Stimulated activated CD4-positive, alpha-beta T cell treated with anti-CD3 and anti-CD28 coated beads, TNF-alpha, amount 100 ng/mL, for 24 hours (primary cell): ENCODE measurements at places on chromosomes 7 and 10.

GRCh38 chr7:146660839-146661238, 544.2 kb downstream of the CNTNAP2 start:
- DNase-seq = no peak

DNA sequence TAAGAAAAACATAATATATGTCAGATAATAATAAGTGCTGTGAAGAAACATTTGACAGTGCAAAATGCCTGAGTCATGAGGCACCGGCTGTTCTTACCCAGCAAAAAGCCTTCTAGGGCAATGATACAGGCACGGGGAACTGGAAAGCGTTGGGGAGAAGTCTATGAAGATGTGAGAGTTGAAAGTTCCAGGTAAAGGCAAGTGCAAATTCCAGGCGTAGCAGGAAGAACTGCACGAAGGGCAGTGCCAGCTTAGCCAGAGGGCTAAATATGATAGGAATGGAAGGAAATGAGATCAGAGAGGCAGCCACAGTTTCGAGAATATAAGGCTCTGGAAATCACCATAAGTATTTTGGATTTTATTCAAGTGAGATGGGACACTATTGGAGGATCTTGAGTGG, 87.0 kb downstream of the IPMK start:
- DNase-seq = no peak

- no peak for DNase-seq
Observed at GRCh38 chr7:140078392-140078791, 15.6 kb upstream of the PARP12 start.

GRCh38 chr10:45339894-45340293, 24.5 kb upstream of the OR13A1 start:
- no peak for DNase-seq

DNA sequence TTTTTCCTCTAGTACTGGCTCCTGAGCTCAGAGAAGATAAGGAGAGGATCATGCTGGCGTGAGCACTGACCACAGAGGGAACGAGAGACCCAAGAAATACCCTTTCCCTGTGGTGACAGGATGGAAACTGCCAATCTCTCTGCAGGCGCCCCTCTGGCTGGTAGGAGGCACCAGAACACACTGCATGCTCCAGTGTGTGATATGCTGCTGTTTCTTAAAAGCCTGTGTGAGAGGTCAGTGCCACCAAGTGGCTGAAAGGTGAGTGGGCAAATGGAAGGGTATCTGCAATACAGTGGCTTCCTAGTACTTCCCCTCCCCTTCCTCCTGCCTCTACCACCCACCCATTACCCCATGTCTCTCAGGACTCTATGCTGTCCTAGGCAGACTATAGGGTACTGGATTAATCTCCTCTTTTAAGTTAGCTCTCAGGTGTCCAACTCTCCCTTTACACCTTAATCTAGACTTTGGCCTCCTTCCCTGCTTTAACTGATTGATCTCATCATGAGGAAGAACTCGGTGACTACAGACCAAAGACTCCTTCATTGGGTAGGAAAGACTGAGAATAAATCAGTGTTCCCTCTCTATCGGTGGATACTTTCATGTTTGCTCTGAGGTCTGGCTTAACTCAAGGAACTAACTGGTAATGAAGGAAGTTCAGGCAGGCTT, 283.6 kb downstream of the ADRA2A start:
- DNase-seq = no peak

DNA sequence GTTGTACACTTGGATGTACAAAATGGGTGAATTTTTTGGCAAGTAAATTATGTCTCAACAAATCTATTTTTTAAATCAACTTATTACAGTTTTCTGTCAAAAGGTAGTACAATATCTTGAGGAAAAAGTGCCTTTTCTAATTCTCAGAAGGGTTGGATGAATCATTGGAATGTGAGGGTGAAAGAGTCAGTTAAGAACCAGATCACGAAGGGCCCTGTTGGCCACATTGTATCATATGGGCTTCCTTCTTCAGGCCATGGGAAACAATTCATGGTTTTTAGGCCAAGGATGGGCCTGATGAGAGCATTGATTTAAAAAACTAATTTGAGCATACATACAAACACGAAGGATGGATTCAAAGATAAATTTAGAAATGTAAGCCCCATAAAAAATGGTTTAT, 503.7 kb downstream of the TNS3 start:
- DNase-seq = no peak

- no peak for DNase-seq
Observed at GRCh38 chr10:3672220-3672619, 112.8 kb downstream of the KLF6 start.

DNA sequence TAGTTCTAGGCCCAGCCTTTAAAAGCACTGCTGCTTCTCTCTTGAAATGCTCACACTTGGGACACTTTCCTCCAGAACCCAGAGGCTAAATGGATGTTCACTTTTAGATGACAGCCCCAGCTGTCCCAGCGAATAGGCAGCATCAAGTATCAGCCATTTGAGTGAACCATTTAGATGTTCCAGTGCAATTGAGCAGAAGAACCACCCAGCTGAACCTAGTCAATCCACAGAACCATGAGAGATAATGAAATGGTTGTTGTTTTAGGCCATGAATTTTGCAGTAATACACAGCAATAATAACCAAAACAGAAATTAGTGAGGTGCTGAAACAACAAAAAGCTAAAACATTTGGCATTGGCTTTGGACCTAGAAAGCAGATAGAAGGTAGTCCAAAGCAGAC, 273.9 kb downstream of the ETV1 start:
- DNase-seq = no peak

- peak; percentile 63 for DNase-seq
Observed at GRCh38 chr7:8125680-8126444, 136.1 kb downstream of the ICA1 start.

- DNase-seq = no peak
Observed at GRCh38 chr10:82150123-82150900, 275.3 kb downstream of the NRG3 start.

DNA sequence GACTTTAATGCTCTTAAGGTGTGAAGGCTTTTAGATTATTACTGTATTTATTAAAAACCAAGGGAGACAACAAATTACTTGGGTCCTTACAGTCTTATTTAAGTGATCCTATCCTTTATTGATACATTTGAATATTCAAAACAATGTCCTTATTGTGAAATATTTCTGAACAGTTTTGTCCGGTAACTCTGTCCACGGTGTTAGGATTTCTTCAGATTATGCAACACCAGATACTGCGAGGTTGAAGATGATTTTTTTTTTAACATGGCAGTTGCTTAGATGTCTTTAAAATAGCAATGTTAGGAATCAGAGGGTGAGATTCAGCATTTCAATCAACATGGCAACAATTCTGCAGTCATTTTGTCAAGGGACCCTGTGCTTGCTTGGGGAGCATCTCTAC, 176.5 kb downstream of the CSTF2T start:
- DNase-seq = no peak

DNA sequence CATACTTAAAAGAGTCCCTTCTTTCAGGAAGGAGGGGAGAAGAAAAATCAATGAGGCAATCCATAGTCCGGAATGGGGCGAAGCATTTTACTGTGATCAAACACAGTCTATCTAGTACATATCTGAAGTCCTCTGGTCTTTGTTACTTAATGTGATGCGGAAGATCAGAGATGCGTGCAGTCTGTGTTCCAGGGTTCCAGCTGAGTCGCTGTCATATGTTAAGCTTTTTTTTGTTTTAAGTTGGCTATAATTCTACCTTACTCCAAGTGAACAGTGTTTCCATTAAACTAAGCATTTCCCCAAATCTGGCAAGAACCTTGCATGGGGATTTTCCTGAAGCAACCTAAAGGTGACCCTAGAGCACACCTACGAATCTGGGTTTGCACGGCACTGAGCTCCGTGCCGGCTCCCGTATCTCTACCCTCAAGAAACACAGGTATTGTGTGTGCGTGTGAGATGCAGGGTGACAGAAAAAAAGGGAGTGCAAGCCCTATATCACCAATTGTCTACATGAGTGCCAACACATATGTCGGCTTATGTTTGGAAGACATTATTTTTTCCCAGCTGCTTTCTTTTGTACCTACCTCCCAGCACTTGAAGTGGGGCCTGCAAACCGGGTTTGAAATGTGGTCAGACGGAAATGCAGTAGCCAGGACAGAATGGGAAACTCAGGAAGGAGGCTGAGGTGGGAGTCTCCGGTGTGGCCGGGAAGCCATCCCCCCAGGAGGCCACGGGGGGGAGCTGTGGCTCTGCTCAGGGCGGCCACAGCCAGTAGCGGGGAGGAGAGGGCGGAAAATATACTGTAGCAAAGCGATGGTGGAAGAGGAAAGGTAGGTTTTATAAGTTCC, 435.8 kb upstream of the MGMT start:
- peak; percentile 45 for DNase-seq

GRCh38 chr10:77939561-77940001, 13.0 kb upstream of the DLG5 start:
- no peak for DNase-seq

DNA sequence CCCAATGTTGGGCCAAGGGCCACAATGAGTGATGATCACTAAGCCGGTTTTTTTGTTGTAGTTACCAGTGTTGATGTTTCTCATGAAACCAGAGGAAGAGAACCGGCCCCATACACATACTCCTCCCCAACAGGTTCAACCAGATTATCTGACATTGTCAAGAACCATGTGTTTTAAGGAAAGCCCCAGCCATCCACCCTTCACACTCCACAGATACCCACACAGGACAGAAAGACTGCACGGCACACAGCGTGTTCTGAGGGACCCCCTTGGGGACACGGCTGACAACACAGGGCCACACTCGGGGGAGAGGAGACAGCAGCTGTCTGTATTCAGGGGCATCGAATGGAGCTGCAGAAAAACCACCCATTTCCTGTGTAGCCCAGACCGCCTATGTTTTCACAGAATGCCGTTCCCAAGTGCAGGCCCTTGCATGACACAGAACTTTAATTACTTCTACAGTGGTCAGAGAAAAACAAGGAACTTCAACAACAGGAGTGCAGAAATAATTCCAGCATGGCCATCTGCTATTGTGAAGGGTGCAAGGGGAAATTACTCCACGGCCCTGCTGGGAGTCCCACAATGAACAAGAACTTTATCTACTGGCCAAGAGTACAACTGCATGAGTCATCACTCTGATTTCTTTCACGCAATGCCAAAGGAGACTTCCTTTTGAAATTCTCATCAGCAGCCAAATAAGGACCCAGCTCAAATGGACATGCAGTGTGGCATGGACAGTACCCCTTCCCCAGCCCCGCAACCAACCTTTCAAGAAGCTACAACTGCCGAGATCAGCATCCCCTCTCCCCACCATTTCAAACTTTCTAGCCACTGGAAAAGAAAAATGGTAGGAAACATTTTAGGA, 2.3 kb downstream of the KLF6 start:
- DNase-seq = no peak

DNA sequence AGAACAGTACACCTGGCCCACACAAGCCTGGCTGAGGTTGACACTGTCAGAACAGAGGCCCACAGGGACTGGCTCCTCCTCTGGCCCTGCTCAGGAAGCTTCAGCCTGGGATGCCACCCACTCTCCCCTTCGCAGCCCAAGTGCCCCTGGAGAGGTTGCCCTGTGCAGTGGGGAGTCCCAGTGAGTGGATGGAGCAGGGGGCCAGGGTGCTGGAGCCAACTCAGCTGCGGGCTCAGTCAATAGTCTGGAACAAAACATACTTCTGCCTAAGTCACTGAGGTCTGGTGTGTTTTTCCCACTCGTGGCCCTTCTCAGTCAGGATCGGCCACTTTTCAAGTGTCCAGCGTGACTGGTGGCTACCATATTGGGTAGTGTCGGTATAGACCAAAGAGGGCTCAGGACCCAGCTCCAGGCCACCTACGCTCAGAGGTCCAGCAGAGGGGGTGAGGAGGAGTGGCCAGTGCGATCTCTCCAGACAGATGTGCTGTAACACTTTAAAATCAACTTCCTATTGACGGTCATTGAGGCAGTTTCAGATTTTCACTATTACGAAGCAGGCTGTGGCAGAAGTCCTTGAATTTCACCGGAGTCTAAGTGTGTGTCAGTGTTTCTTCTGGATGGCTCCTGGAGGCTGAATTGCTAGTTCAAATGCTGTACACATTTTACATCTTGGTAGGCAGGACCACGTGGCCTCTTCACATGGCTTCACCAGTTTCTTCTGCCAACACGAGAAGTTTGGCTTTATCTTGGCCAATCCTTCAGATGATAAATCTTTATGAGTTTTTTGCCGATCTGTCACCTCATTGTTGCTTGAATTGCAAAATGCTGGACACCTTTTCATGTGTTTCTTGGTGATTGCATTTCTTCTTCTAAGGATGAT, 994 bp upstream of the GCK start:
- DNase-seq = no peak

- DNase-seq = no peak
Observed at GRCh38 chr10:86123715-86124114, 242.9 kb downstream of the GRID1 start.

GRCh38 chr10:91163869-91164474, 56.5 kb upstream of the PCGF5 start:
- peak; percentile 76 for DNase-seq

GRCh38 chr7:71243736-71244410, 111.9 kb downstream of the GALNT17 start:
- DNase-seq = no peak

GRCh38 chr7:425794-426188, 93.9 kb downstream of the PDGFA start:
- no peak for DNase-seq

DNA sequence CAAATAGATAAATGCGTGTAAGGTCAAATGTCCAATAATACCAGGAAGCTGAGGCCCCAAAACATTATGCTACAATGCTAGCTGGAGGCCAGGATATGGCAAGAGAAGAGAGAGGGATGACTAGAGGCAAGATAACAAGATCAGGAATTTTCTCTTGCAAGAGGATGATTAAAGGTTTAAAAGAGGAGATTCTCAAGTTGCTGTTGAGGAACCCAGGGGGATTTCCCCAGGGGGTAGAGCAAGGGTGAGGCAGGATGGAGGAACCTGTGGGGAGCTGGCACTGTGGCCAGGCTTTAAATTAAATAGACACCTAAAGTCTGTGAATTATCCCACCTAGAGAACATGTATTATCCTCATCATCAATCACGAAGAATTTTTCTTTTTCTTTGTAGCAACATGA, 3.4 kb upstream of the TAS2R60 start:
- no peak for DNase-seq

DNA sequence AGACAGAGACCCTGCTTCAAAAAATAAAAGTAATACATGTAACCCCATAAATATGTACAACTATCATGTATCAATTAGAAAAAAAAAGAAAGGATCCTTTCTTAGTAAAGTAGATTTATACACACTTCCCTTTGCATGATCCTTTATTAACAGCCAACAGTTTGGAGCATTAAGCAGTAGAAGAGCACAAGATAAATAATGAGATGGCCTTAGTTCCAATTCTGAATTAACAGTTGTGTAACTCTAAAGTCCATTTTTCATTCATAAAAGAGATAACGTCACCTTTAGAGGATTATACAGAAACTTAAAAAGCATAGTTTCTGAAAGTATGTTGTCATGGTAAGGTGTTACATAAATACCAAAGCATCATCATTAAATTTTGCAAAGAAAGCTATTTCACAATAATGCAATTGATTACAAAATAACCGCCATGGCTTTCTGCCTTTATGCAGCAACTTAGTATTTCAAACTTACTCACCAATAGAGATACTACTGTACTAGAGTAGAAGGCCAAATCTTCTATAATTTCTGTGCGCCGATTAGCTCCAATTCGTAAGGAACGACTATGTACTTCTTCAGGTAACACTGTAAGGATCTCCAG, 40.3 kb downstream of the TNPO3 start:
- no peak for DNase-seq
